ENCODE measurements at places on chromosomes 12 and 14.

- no peak for DNase-seq
Observed at GRCh38 chr12:969821-970220, 20.3 kb upstream of the RAD52 start.

DNA sequence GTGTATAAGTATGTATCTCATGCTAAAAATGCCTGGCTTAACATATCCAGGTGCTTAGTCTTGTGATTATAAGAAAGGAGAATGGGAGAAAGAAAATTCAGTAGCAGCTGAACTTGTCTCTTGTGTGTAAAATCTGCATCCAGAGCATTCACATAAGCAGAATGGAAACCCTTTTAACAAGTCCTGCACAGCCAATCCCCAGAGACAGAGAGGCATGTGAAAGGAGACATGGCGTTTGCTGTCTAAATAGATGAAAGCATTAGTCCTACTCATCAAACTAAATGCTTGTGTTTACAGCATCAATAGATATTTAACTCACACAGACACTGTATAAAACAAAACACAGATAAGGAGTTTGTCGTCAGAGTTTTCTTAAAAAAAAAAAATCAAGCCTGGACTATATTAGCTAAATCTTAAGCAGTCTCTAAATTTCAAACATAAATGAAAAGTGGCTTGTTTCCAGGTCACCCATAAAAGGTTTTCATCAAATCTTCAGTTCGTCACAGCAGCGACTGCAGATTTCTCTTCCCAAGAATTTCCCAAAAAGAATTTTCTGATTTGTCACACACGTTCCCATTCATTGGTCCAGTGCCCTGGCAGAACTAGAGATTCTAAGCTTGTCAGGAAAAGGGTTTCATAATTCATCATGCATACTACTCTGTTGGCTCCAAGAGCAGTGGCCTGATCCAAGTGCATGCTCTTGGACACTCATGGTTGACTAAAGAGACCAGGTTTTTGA is 249.2 kb downstream of the BTG1 start:
- no peak for DNase-seq

DNA sequence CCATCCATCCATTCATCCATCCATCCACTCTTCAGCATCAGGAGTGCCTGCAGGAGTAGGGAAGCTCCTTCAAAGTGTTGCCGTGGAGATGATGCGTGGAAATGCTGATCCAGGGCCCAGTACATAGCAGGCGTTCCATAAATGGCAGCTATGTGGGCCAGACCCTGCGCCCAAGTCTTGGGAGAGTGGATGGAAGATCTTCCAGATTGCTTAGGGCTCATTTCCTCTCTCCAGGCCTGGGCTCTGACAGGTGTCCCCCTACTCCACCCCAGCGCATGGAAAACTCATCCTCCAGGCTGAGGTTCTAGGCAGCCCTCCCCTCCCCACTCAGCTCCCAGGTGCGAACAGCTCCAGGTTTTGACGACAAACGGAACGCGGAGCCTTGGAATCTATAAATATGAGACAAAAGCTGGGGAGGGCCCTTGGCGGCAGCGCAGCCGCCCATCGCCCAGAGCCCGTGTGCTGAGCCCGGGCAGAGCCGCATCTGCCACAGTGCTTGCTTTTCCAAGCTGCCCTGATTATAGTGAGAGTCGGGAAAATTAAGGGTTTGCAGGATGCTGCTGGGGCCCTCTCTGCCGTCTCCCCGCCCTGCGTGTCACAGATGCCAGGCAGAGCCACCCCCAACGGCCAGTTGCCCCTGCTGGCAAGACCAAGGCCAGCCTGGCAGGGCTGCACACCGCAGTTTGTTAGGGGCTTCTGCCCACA is 1.6 kb downstream of the BEGAIN start:
- no peak for DNase-seq

DNA sequence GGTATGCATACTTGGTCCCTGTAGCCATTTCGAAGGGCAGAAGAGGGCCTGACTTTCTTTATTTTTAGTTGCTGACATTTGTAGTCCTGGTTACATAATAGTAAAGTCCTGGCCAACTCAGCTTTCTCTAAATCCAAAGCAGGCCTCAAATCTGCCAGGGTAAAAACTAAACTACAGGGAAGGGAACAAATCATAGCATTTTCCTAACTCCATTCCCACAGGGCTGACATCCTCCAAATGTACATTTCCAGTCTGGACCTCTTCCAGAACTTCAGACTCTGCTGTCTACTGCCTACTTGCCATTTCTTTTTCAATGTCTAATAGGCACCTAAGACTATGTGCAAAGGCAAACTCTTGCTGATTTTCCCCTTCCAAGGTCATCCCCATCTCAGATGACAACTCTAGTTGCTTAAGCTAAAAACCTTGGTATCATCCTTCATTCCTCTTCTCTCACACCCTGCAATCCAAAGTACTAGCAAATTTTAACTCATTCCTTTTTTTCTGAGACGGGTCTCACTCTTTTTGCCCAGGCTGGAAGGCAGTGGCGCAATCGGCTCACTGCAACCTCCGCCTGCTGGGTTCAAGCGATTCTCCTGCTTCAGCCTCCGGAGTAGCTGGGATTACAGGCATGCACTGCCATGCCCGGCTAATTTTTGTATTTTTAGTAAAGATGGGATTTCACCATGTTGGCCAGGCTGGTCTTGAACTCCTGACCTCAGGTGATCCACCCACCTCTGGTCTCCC is 2.0 kb downstream of the DDIT3 start:
- no peak for DNase-seq

DNA sequence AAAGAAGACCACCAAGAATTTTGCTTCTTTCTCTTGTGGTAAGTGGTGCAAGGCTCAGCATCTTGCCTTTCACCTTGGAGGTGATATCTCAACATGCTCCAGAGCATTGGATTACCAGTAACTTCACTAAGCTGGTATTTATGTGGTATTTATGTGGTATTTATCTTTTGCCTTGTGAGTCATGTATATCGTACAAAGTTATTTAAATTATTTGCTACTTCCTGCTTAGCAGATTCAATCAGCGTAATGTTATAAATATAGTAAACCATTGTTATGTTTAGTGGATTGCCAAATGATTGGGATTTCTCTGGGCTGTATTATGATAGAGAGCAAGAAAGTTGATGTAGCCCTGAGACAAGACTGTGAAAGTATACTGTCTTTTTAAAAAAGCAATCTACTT is 366.4 kb downstream of the IPO8 start:
- no peak for DNase-seq

DNA sequence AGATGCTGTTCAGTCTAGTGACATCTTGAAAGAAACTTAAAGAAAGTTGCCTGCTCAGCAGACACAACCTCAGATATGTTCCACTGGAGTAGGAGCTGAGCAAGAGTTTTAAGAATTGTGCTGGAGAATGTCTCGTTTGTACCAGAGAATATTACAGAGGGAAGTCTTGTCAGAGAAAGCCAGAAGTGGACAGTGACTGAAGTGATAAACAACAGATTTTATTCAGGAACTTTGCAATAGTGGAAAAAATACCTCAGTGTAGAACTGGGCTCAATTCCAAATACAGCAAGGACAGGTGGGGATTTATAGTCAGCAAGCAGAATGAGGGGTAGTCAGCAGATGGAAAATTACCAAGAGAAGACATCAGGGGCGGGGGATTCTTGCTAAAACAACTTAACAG is 18.6 kb downstream of the ZDHHC17 start:
- no peak for DNase-seq

- no peak for DNase-seq
Observed at GRCh38 chr14:78440356-78440894, 270.3 kb downstream of the NRXN3 start.

- DNase-seq: no peak
Observed at GRCh38 chr12:63124778-63125177, 26.2 kb downstream of the AVPR1A start.

GRCh38 chr12:123083661-123084571 is 67.0 kb downstream of the PITPNM2 start:
- no peak for DNase-seq

- DNase-seq: no peak
Observed at GRCh38 chr12:122963941-122964265, 2.4 kb downstream of the ABCB9 start.

GRCh38 chr12:28189784-28190320 is 404 bp upstream of the CCDC91 start:
- peak; percentile 1 for DNase-seq

DNA sequence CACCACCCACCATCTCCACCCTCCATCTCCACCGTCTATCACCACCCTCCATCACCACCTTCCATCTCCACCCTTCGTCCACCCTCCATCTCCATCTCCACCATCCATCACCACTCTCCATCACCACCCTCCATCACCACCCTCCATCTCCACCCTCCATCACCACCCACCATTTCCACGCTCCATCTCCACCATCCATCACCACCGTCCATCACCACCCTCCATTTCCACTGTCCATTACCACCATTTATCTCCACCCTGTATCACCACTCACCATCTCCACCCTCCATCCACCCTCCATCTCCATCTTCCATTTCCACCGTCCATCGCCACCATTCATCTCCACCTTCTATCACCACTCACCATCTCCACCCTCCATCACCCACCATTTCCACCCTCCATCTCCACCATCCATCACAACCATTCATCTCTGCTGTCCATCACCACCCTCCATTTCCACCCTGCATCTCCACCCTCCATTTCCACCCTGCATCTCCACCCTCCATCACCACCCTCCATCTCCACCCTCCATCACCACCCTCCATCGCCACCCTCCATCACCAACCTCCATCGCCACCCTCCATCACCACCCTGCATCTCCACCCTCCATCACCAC is 6.1 kb upstream of the CEP170B start:
- DNase-seq: no peak

DNA sequence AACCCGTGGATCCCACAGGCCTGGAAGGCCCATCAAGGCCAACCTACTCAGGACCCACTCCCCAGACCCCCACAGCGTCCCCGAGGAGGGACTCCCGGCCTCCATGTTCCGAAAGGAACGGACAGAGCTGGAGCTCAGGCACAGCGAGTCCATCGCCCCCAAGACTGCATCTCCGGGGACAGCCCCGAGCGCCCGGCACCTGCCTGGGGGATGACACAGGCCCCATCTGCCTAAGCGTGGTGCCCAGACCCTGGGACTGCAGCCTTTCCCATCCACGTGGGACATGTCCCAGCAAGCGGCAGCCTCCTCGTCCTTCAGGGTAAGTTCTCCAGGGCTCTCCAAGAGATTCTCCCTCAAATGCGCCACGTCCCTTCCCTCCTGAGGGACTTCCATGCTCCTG is 12.1 kb upstream of the DIO3 start:
- no peak for DNase-seq

- DNase-seq: no peak
Observed at GRCh38 chr12:21718403-21718802, 56.1 kb downstream of the KCNJ8 start.

GRCh38 chr12:51934080-51934479 is 17.4 kb upstream of the ACVR1B start:
- DNase-seq: no peak

GRCh38 chr14:56491299-56492285 is 88.0 kb upstream of the TMEM260 start:
- DNase-seq: peak; percentile 11

GRCh38 chr12:38144601-38145436 is 171.8 kb upstream of the ALG10B start:
- no peak for DNase-seq

DNA sequence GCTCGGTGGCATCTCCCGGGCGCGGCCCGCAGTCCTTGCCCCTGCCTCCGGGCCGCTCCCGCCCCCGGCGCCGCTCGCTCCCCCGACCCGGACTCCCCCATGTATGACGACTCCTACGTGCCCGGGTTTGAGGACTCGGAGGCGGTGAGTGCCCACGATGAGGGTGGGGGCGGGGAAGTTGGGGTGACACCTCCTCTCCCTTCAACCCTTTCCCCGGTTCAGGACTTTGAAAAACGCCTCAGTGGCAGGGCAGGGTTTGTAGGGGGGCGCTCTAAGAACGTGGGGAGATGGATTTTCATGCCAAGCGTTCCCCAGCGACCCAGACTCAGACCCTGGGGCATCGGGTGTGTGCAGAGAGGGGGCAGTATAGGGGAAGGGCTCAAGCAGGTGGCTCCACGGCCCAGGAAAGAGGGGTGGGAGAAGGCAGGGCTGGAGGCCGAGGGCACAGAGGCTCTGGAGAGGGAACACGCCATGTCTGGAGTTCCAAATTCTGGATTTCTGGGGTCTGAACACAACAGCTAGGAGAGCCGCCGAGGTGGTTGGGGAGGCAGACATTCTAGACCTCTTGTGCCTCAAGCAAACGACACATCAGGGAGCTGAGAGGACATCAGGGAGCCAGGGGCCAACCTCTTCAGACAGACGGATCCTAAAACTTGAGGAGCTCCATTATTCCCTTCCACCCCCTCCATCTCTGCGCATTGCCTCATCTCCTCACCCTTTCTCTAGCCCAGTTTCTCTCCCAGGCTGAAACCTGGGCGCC is 715 bp downstream of the CACNB3 start:
- no peak for DNase-seq

GRCh38 chr12:31222620-31223222 is 103.2 kb downstream of the SINHCAF start:
- DNase-seq: no peak

DNA sequence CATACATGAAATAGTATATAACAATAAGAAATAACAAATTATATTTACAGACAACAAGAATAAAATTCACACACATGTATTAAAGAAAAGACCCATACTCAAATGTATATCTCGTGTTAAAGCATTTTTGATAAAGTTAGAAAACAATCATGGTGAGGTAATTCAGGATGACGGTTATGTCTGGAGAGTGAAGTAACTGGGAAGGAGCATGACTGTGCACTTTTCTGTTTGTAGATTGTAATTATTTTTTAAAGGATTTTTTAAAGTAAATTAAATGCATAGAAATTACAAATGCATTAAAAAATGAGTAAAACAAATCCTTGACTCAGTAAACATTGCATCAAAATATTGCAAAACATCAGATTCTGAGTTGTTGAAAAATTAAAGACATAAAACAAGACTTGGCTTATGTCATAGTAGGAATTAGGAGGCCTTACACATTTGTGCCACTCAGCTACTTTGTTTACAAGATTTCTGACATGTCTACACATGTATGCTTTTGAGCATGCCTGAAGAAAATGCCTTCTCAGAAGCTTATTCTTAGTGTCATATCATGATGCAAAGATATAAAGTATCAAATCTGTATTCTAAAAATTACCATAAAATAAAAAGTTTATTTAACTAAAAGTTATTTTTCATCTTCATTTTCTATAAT is 1325.1 kb downstream of the SLC16A7 start:
- DNase-seq: no peak

DNA sequence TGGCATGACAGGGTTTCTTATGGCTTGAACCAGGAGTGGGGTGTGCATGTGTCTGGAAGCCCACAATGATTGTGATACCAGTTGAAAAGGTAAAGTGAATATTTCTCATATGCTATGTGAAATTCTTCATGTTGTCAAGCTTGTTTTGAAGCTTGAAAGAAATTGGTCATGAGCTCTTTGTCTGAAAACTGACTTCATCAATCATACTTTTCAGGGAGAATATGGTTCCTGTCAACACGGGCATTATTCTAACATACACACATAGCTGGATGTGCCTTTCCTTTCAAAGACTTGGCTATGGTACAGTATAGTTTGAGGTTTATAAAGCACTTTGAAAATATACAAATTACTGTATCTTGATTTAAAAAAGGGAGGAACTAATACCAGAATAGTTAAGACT is 158.8 kb downstream of the KCNH5 start:
- no peak for DNase-seq

DNA sequence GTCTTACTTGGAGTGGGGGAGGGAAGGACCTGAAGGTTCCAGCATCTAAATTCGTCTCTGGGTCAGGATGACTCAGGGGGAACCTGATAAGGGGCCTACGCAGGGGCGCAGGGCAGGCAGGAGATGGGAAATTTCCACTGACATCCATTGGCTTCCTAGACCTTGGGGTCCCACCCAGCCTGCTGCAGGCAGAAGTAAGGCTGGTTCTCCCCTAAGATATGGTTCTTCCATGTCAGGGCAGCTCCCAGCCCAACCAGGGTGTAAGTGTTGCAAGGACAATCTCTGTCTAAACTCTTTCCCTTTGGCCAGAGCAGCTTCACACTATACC is 2.1 kb upstream of the NDRG2 start:
- no peak for DNase-seq

Measured in memory B cell (primary cell).